ENCODE measurements at places on chromosomes 7 and 10. TPM values are rescaled to one million over a fixed set of nuclear protein-coding genes. Genes with fewer than 3 reads are reported as not detected.

Gene GSTO2
- total RNA-seq: 4.4 TPM

Gene MSMB
- not detected for total RNA-seq

Gene ADAMTS14
- 2.3 TPM for total RNA-seq

Gene ABCB1
- 18.5 TPM for total RNA-seq

Gene TUBAL3
- 0.66 TPM for total RNA-seq

Gene LRRD1
- total RNA-seq: 0.39 TPM

Data from spinal cord (tissue), 10 donors.